ENCODE measurements at places on chromosomes 1 and 21.

DNA sequence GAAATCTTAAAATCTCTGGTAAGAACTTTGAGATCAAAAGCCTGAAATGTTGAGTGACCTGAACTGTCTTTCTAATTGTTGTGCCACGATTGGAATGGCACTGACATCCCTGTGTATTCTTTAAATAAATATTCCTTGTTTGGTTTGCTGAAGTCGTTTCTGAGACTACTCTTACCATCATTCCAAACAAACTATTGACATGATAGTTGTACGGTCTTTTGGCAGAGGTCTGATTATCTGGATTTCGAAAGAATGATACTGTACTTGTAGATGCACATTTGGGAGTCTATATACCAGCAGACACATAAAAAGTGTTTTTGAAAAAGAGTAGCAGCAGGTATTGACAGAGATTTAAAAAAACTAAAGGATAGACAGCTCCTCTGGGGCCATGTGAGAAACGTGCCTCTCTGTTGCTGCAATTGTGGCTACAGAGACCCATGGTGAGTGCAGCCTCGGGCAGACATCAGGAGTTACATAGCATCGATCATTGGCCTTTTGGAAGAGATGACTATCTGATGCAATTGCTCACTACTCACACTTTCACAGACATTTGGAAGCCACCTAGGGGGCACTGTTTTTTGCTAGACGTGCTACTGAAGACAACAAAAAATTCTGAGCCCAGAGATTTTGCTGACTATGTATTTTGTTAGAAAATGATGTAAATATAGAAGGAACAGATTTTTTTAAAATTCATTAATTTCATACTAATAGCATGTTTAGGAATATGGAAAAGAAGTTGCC lies 464.5 kb downstream of the KCNT2 start:
- DNase-seq: no peak

DNA sequence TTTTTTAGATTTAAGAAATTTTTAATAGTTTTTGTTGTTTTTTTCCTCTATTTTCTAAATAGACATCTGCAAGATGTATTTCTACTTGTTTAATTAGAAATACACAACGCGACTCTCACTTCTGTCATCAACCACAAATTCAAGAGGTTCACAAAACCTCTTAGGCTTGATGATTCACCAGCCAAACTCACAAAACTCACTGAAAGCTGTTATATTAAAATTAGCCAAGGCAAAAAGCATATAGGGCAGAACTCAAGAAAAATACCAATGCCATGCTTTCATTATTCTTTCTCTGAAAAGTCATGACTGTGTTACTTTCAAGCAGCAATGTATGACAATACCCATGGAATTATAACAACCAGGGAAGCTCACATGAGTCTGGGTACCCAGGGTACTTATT lies 487.0 kb upstream of the RGS18 start:
- no peak for DNase-seq

DNA sequence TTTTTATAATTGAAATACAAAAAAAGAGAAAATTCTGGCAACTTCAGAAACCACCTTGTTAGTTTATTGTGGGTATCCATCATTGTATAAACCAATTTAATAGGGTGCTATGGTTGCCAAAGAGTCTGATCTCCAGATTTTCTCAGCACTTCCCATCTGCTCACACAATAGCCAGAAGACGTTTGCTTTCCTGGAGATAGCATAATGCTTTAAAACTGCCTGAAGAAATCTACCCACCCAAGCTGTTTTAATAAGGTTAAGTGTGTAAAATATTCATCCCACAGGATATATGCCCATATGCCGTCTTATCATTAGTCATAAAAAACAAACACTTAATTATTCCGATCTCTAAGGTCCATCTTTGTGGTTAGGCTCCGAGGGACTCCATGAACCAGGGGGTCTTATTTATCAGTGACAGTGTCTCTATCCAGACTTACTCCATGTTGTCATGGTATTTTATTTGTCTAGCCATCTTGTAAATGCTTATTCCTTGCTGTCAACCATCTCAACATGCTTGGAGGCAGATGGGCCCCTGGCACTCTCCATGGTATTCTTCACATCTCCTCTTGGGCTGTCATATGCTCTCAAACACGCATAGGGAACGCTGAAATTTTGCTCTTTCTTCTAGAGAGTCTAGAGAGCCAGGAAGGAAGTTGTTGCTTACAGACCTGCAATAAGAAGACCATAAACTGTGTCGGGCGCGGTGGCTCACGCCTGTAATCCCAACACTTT lies 58.5 kb downstream of the MAP10 start:
- no peak for DNase-seq

GRCh38 chr21:46193829-46194373 lies 9.6 kb upstream of the SPATC1L start:
- DNase-seq: no peak

- DNase-seq: no peak
These were observed 74.2 kb upstream of the KIAA1614 start for GRCh38 chr1:180838535-180838934.

DNA sequence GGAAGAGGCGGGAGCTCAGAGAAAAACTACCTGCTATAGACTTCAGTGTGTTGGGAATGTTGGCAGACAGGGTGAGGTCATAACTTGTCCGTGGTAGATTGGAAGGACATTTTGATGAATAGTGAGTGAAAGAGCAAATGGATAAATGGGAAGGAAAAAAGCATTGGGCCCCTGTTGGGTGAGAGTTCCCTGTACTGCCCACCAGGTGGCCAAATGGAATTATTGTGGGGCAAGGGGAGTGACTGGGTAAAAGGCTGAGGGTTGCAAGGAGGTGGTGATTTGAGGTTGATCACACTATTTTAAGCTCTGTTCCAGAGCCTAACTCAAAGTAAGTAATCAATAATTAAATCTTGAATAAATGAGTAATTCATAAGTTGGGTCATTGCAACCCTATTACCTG lies 60.4 kb downstream of the MRPS6 start:
- no peak for DNase-seq

GRCh38 chr1:43983253-43983899 lies 4.4 kb downstream of the B4GALT2 start:
- DNase-seq: no peak

DNA sequence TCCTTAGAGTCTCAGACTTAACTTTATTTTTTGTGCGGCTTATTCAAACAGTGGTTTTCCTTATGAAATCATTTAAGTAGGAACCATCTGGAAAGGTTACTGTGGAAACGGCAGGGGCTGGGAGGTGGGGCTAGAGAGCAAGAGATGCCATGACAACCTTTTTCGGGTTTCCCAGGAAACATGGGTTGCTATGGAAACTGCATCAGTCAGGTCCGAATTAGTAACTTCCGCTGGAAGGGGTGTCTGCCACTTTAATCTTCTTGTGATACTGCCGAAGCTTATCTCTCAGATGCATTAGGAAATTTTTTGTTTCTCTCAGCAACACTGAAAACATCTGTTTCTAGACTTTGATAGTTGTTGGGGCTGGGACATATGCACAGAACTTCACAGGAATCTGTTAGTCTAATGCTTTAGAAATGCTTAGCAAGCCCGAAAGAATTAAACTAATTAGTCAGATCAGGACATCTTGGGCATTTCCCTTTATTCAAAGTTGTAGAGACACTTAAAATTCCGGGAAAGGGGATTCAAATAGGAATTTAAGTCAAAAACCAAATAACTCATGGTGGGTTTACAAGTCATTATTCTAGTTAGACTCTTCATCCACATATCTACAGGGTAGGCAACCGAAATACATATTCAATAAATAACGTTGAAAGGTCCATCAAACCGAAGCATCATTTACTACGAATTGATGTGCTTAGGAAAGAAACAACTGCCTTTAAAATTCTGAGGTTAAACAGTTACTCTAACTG lies 2.6 kb downstream of the KCNA3 start:
- no peak for DNase-seq

GRCh38 chr1:167344615-167345385 lies 124.1 kb downstream of the POU2F1 start:
- no peak for DNase-seq

- no peak for DNase-seq
These were observed 20.6 kb upstream of the KIF26B start for GRCh38 chr1:245133995-245134715.

GRCh38 chr21:34915364-34915841 lies 133.7 kb downstream of the RUNX1 start:
- DNase-seq: no peak

GRCh38 chr1:207440626-207441025 lies 13.5 kb upstream of the CR2 start:
- DNase-seq: no peak

GRCh38 chr1:44040846-44041245 lies 9.6 kb upstream of the SLC6A9 start:
- DNase-seq: no peak

- DNase-seq: no peak
These were observed 51.1 kb downstream of the ATF6 start for GRCh38 chr1:161817176-161817730.

DNA sequence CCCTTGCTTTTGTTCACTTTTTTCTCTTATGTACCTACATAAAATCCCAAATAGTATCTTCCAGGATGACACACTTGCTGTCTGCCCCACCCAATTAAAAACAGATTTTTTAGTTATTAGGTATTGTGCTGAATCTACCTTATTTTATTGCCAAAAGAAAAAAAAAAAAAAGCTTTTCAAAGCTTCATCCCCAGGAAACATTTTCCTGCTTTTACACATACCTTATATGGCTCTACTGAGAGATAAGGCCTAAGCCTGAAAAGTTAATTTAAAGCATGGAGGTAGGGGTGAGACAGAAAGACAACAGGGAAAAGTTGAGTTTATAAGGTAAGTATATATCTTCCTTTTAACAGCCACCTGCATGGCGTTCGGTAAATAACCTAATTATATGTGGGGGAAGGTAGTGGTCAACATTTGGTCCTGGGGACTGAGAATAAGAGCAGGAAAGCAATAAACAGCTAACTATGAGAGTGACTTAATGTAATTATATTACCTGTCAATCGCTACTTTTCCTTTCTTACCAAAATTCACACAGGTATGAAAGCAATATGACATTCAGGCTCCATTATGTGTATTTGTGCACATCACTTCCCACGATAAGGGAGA lies 54.6 kb upstream of the BOLA1 start:
- DNase-seq: no peak

DNA sequence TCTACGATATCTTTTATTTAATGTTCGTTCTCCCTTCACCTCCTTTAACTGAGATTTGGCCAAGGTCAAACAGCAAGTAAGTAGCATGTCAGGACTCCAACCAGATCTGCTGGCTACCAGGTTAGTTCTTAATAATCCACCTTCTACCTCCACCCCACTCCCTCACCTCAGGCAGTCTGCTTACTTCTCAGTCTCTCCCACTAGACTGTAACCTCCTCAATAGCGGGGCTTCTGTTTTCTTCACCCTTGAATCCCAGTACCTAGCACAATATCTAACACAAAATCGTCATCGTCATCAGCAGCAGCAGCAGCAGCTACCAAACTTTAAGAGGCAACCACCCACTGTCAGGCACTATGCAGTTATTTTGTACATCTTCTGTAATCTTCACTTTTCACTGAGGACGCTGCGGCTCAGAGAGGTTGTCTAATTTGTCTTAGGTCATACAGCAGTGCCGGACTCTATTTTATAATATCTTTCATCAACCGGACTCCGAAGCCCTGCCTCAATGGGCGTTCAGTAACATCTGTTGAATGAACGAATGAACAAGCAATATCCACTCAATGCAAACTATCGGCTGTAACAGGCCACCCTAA lies 859 bp upstream of the MAGI3 start:
- DNase-seq: no peak

GRCh38 chr1:31755197-31755611 lies 8.9 kb downstream of the ADGRB2 start:
- DNase-seq: no peak

DNA sequence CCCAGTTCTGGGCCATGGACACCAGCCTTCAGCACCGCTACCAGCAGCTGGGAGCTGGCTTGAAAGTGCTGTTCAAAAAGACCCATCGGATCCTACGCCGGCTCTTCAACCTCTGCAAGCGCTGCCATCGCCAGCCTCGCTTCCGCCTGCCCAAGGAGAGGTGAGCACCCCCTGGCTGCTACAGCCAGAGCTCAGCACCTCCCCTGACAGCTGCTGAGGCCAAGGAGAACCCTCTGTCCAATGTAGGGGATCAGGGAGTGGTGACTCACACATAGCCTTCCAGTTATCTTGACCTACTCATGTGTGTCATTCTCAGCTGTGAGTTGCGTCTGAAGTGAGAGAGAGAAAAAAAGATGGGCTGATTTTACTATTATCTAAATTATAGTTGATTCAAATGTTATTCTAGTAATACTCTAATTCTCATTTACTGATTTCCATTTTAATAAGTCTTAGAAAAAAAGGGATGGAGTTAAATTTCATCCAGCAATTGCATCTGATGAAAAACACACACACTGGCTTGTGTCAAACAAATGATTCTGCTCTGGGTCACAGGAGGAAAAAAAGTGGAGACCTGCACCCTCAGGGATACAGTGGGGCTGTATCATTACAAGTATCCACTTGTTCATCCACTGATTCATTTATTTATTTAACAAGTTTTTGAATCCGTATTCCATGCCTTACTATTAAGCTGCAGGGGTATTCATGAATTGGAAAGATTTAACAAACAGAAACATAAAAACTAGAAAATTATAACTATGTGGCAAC lies 108.0 kb downstream of the BRINP2 start:
- DNase-seq: no peak

- DNase-seq: no peak
These were observed 35.1 kb downstream of the RXRG start for GRCh38 chr1:165409657-165410358.

DNA sequence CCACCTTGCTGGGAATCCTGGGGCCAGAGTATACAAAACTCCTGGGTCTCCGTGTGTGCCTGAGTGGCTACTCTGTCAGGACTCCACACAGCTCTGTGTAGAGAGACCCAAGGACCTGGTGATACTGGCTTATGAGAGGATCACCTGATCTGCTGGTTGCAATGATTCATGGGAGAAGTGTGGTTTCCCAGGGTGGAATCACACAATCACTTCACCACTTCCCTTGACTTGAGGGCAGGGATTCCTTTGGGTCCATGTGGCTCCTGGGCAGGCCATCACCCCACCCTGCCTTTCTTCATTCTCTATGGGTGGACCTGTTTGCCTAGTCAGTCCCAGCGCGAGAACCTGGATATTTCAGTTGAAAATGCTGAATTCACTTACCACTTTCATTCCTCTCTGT lies 13.3 kb downstream of the PRSS38 start:
- DNase-seq: no peak

DNA sequence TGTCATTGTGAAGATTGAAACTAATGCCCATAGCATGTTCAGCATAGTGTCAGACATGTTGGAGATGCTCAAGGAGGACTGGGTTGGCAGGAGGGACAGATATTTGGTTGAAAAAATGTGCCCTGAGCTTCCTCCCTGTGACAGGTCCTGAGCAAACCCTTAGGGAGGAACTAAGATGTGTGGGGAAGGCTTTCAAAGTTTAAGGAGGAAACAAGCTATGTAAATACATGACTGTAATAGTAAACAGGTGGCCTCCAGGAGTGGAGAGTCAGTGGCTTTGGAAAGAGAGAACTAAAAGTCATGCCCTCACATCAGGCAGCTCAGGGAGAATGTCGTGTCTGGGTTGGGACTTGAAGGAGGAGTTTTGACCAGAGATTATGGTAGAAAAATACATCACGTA lies 9.7 kb upstream of the KIRREL1 start:
- no peak for DNase-seq

GRCh38 chr1:9438431-9439073 lies 100.7 kb upstream of the SLC25A33 start:
- no peak for DNase-seq
